Choroid plexus epithelial cell (primary cell): ENCODE measurements at places on chromosomes 16 and 17.

GRCh38 chr16:86104537-86105048 lies 205.6 kb downstream of the IRF8 start:
- DNase-seq, result no peak

DNA sequence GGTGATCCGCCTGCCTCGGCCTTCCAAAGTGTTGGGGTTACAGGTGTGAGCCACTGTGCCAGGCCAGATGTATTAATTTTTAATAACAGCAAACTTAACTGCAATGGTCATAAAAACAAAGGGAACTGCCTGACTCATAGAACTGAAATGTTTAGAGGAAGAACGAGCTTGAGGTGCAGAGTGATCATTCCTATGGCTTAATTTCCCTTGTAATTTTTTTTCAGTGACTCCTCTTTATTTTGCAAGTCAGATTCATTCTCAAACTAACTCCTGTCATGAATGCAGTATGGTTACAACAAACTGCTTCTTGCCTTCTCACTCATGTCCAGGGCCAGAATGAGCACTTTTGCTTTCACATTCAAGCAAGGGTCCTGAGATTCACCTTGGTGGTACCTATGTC lies 231.3 kb downstream of the HAPSTR1 start:
- DNase-seq, result no peak

- DNase-seq, result peak; percentile 78
Observed at GRCh38 chr17:79695797-79696609, 34.7 kb upstream of the ENPP7 start.

- peak; percentile 84 for DNase-seq
Observed at GRCh38 chr16:89246903-89247733, 29.6 kb downstream of the ZNF778 start.

GRCh38 chr17:27569257-27569722 lies 61.7 kb upstream of the LGALS9 start:
- DNase-seq, result no peak

DNA sequence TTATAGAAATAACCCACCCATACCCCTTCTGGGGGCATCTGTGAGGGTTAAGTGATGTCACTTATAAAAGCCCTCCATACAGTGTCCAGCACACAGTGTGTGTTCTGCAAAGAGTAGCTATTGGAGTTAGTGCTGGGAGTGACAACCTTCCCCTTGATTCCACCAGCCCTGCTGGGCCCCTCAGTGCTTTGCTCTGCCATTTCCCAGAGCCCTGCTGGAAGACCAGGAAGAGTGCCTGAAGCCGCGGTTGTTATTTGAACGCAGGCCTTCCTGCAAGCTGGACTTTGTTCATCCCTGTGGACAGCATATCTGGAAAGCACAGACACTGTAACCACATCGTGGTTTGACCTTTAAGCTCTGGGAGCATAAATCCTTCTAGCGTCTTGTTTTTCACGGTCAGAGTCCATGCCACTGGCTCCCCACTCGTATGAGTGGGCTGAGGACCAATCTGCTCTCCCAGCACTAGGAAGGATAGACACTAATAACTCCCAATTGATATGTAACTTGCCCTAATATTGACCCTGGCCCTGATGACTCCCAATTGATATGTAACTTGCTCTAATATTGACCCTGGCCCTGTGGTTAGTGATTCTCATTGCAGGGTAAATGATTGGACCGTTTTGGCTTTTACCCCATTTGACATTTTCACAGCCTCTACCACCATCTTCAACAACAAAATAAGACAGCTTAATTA lies 297.1 kb upstream of the MAF start:
- peak; percentile 53 for DNase-seq

GRCh38 chr16:55480228-55480655 lies 1.2 kb downstream of the MMP2 start:
- peak; percentile 93 for DNase-seq

DNA sequence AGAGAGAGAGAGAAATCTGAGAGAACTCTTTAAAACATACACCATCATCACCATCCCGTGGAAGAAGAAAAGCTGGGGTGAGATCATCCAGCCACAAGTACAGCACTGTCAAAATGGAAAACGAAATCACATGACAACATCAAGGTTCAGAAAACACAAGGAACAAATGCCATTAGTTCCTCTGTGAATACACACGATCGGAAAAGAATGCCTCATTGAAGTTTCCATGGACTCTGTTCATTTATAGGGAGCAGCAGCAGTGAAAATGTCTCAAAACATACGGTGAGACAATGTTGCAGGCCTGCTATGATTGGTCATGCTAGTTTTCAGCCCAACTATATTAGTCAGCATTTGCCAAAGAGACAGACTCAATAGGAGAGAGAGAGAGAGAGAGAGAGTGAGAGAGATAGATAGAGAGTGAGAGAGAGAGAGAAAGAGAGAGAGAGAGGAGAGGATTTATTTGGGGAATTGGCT lies 4.4 kb downstream of the CFAP97D1 start:
- peak; percentile 71 for DNase-seq

DNA sequence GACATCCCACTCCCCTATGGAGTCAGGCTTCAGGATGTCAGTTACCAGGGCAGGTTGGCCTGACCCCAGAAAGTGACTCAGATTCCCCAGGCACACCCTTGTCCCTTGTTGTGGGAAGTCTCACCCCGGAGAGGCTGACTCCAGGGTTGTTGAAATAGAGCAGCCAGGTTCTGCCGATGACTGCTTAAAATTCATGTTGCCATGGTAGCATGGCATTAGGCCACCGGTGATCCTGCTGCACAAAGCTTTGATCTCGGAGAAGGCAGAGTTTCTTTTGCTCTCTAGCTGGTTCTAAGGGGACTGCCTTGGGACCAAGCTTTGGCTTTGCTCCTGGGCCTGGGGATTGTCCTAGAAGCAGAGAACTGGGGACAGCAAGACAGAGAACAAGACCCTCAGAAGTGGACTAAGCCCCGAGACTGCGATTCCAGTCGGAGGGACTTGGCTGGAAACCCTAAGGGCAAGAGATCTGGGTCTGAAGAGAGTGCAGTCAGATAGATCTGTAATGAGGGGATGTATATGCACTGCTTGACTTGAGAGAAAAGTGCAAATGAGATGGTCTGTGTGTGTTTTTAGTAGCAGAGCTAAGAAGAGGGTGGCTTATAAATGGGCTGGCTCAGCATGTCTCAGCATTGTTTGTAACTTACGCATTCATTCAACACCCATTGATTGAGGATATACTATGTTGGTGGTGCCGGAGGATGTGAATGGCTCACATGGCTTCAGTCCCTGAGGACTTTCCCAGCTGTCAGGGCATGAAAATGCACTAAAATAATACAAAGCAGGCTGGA lies 106.9 kb downstream of the RGS9 start:
- peak; percentile 36 for DNase-seq

- no peak for DNase-seq
Observed at GRCh38 chr17:34265711-34266110, 4.3 kb upstream of the CCL7 start.

DNA sequence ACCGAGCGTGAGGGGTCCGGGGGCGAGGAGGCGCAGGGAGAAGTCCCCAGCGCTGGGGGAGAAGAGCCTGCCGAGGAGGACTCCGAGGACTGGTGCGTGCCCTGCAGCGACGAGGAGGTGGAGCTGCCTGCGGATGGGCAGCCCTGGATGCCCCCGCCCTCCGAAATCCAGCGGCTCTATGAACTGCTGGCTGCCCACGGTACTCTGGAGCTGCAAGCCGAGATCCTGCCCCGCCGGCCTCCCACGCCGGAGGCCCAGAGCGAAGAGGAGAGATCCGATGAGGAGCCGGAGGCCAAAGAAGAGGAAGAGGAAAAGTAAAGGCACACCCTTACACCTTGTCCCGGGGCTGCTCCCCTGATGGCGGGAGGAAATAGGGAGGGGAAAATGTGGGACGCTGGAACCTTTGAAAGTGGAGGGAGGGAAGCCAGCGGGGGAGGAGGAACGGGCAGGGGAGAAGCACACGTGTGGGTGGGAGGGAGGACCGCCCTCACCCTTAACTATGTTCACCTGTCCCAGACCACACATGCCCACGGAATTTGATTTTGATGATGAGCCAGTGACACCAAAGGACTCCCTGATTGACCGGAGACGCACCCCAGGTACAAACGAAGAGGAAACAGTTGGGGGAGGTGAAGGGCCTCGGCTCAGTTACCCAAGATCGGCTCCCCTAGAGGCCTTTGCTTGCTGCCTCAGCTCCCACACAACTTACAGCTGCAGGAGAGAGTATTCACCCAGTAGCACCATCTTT lies 916 bp downstream of the PAGR1 start:
- DNase-seq, result peak; percentile 64

GRCh38 chr16:20791923-20792612 lies 14.2 kb downstream of the ERI2 start:
- DNase-seq, result peak; percentile 13

DNA sequence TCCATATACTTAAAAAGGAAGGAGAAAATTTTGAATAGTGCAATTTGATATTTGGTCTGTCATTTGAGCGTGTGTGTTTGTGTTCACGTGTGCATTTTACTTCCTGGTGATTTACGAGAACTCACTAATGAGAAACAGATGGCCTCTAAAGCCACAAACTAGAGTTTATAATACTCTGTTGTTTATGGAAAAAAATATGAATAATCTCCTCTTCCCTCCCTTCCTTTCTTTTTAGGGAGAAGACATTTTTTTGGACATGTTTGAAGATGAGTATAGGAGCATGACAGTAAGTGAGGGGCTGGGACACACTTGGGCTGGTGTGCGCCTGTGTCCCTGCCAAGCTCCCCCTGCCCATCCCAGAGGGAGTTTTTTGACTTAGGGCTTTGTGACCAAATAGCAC lies 102.7 kb downstream of the CLEC16A start:
- DNase-seq, result peak; percentile 50

- DNase-seq, result no peak
Observed at GRCh38 chr16:17313793-17314547, 156.8 kb downstream of the XYLT1 start.

DNA sequence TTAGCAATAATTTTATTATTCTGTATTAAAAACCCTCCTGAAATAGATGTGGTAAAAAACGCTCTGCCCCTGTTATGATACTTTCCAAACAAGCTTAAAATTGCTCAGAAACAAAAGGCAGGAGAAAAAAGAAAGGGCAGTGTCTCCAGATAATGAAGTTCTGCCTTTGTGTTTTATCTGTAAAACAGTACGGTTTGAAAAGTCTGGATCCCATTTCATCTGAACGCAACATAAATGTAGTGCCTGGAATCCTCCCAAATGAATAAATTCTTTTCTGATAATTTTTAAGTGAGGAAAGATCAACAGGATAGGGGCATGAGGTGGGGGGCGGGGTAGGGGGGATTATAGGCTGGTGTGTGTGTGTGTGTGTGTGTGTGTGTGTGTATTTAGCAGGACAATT lies 87.5 kb upstream of the SOX9 start:
- DNase-seq, result no peak

GRCh38 chr17:63991611-63992010 lies 6.5 kb upstream of the PRR29 start:
- DNase-seq, result no peak

GRCh38 chr16:1188432-1189189 lies 35.7 kb downstream of the CACNA1H start:
- peak; percentile 43 for DNase-seq

DNA sequence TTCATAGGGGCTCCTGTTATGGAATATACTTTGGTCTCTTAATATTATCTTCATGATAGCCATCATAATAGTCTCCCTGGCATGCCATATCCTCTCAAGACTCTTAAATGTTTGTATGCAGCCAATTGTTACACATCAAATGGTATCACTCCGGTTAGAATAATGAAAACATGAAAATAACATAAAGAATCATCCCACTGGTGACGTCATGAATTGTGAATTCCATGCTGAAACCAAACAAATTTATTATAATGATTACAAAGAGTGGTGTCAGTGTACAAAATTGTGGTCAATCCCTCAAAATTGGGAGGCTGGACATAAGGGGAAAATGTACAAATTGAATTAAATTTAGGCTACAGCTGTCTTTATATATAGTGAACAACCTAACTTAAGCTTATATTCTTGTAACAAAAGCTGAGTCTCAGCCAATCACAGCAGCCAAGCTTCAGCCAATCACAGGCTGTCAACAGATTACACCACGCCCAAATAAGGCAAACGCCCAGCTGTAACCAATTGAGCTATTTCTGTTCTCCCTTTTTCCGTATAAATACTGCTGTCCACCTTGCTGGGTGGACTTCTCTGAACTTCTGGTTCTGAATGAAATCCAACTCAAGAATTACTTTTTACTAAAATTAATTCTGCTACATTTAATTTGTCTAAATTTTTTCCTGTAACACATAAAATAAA lies 156.1 kb downstream of the CHD9NB start:
- no peak for DNase-seq

DNA sequence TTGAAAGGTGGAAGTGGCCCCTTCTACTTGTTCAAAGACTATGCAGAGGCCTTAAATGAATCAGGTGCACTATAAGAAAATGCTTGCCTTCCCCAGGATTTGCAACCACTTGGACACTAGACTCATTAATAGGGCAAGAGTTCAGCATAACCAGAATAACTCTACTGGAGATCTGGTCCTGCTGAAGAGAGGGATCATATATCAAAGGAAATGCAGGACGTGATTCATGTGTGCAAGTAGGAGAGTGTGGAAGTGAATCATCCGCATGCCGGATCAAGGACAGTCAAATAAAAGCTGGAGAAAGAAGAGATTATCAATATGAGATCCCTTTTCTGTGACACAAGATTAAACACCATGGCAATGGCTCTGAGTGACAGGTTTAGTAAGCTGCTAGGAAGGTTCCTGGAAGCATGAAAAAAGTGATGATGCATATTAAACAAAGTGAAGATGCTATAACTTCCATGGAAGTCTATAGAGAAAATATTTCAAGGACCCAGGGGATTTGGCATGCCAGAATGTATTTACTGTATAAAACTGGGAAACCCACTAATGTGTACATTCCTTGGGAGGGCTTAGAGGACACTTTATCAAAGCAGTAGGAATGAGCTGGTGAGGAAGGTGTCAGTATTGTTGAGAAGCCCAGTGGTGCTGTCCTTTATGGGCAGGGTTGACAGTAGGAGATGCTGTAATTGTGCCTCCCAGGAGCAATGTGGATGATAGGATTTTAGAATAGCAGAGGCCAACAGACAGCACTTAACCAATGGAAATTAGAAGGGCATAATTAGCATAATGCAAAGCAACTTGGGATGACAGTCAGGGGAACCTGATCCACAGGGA lies 133.1 kb downstream of the ABCA8 start:
- DNase-seq, result peak; percentile 94

GRCh38 chr16:90078579-90078895 lies 1.4 kb upstream of the PRDM7 start:
- DNase-seq, result no peak

GRCh38 chr17:74888469-74888868 lies 5.0 kb downstream of the FADS6 start:
- no peak for DNase-seq

DNA sequence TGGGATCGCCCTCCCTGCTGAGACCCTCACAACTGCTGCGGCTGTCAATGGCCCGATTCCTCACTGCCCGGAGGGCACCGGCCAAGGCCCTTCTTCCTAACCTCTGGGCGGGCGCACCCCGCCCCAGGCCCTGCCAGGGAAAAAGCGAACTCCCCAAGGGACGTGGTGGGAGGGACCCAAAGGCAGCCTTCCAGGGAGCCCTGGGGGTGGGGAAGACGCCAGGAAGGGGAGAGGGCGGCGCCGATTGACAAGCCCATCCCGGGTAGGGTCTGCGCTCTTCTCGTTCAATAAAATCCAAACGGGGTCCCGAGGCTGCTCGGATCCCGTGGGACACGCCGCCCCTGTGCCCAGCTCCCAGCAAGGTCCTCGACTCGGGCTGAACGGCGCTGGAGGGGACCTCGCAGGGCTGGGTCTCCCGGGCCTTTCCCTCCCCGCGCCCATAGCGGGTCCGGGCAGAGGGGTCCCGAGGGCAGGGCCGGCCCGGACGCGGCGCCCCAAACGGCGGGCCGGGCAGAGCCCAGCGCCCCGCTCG lies 416 bp downstream of the KIFC3 start:
- peak; percentile 47 for DNase-seq

- no peak for DNase-seq
Observed at GRCh38 chr17:1091900-1092299, 87.9 kb downstream of the ABR start.
